ENCODE measurements at places on chromosomes 13 and 19. TPM values are rescaled to one million over a fixed set of nuclear protein-coding genes. Genes with fewer than 3 reads are reported as not detected.

- DNase-seq = peak; percentile 52
Observed at GRCh38 chr13:23794267-23795161, 94.7 kb downstream of the MIPEP start.

- no peak for DNase-seq
Observed at GRCh38 chr13:49938314-49938713, 2.2 kb upstream of the SPRYD7 start.

DNA sequence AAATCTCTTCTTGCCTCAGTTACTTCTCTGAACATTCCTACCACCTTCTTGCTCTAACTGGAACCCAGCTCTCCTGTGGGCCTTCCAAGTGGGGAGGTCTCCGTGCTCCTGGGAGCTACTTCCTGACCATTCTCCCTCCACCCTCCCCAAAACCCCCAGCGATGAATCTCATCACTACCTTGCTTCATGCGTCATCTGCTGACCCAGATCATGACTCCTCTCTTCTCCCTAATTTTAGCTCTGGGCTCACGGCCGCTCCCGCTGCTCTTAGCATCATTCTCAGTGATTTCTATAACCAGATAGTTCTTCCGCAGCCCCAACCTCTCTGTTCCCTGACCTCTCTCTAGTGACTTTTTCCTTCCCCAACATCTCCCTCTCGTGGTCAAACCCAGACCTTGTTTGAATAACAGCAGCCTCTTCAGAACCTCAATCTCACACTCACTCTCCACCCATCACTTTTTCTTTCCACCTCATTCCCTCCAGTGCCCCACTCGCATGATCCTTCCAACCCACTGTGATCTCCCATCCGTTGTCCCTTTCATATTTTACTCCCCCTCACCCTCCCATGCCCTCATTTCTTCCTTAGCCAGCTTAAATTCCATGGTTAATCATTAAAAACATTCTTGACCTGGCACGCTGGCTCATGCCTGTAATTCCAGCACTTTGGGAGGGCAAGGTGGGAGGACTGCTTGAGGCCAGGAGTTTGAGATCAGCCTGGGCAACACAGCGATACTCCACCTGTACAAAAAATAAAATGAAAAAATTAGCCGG lies 21.8 kb downstream of the MRPS12 start:
- DNase-seq = no peak

GRCh38 chr19:5585461-5586299 lies 17.9 kb upstream of the TINCR start:
- DNase-seq = no peak

DNA sequence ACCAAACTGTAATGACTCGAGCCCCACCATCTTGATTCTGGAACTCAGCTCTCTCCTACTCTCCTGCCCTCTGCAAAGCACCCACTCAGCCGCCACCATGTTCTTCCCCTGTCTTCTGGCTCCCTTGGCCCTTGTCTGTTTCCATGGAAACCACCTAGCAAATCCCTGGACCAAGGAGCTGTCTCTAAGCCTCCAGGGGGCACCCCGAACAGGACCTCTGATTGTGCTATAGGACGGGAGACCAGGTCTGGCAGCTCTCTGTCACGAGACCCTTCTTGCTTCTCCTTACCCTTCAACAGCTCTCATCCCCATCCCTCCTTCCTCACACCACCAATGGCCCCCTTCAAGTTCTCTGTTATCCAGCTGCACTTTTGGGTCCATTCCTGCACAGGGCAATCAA lies 277.7 kb upstream of the ZNF507 start:
- no peak for DNase-seq

DNA sequence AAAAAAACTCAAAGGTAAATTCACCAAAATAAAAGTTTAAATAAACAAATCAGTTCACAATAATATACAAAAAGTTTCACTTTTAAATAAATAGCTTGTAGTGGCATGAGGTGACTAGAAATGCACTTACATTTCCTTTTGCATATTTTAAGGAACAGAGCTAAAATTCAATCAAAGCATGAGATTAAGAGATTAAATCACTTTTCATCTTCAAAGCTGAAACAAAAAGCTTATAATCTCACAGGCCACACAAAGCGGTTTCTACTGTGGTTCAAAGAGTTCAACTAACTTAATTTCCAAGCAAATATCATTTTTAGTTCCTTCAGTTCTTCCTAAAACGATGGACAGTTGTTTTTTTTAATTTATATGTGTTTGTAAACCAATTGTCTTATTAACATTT lies 38.9 kb downstream of the TSC22D1 start:
- DNase-seq = no peak

- no peak for DNase-seq
Observed at GRCh38 chr19:29636553-29637360, 28.5 kb upstream of the PLEKHF1 start.

- no peak for DNase-seq
Observed at GRCh38 chr19:18377026-18377425, 8.9 kb upstream of the GDF15 start.

DNA sequence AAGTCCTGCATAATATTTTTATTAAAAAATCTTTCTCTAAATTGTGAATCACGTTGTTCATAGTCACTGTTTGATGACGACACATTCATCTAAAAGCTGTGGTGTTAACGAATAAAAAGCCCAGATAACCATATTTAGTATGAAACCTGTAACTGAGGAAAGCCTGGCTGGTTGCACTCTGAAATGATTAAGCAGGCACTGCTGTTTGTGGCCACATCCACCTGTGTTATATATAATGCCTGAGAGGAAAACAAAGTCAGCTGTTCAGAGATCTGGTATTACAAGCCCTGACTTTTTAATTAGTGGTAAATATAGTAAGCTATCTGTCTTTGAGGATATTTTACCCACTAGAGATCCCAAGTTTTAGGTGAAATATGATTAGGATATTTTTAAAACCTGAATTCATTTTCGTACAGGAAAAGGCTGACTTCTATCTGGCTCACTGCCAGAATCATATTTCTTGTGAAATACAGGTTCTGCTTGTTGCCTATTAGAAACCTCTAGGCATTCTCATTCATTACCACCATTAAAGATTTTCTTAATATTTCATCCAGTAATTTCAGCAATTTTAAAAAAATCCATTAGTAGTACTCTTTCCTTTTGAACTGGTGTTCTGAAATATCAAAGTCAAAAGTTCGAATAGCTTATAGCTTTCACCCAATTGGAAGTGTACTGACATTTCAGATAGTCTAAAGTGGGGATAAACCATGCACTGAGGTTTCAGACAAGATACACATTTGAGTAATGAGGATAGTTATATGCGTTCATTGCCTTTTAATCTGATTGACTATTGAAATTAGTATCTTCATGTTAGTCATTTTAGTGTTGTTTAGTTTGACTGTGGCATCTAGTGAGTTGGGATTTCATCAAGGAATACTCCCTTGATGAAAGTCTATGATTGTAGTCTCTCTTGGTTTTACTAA lies 79.7 kb downstream of the LMO7 start:
- DNase-seq = peak; percentile 53

DNA sequence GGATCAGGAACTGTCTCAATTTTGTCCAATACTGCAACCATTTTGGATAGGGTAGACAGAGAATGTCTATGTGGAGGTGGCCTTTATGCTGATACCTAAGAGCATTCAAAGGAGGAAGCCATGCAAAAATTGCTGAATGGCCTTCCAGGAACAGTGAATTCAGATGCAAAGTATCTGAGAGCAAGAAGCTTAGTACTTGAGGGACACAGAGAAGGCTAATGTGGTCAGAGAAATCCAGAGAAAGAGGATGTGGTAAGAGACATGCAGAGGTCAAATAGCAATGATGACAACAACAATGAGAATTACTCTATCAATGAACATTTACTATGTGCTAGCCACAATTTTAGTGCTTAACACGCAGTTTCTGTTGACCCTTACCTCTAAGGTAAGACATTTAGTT lies 785.6 kb upstream of the KLHL1 start:
- DNase-seq = no peak

- no peak for DNase-seq
Observed at GRCh38 chr13:110216006-110216397, 91.0 kb downstream of the COL4A1 start.

DNA sequence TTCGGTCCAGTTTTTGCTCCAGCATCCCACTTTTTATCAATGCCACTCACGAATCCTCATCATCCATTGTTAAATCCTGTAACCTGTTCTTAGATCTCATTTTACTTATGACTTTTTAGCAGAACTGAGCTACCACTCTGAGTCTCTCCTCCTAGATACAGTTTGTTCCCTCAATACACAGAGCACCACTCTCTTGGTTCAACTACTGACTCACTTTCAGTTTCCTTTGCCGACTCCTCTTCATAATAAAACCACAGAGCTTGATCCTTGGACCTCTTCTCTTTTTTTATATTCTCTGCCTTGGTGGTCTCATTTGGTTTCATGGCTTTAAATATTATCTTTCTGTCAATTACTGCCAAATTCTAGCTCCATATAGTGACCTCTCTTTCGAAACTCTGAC lies 150.3 kb downstream of the SLITRK5 start:
- DNase-seq = no peak

GRCh38 chr13:58480061-58480460 lies 848.5 kb downstream of the PCDH17 start:
- DNase-seq = no peak

GRCh38 chr19:38165335-38165734 lies 58.7 kb downstream of the DPF1 start:
- no peak for DNase-seq

GRCh38 chr19:18167011-18167410 lies 6.6 kb upstream of the IFI30 start:
- no peak for DNase-seq

DNA sequence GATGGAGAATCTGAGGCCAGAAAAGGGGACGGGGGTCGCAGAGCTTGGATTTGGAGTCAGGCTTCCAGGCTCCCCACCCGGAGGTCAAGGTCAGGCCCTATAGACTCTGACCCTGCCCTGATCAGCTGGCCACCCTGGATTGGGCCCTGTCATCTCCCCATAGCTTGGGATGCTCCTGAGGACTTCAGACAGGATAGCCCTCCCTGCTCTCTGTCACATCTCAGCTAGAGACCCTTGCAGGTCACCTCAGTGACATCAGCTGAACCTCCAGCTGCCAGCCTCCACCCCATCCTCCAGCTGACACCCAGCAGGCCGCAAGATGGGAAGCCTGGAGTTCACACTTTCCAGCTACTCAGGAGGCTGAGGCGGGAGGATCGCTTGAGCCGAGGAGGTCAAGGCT lies 2.8 kb upstream of the TPM4 start:
- DNase-seq = no peak

- DNase-seq = peak; percentile 29
Observed at GRCh38 chr19:46746281-46747057, at the start of gene STRN4. Gene STRN4 (minus strand): TSS chr19:46746450. CDS start chr19:46746430, 20 bp downstream.

DNA sequence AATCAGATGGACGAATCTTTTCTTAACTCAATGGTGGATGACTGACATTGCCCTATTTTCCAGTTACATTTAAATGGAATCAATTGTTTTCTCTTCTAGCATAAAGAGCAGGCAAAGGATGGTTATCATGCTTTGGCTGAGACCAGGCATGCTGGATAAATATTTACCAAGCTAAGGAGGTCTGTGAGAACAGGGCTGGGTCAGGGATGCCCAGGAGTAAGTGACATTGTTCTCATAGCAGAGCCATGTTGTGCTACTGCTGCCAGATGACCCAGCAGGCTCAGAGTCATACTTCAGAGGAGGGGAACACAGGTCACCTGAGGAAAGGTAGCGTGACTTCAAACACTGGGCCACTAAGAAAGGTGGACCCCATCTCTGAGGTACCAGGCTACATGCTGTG lies 116.0 kb upstream of the RNF113B start:
- DNase-seq = no peak

- no peak for DNase-seq
Observed at GRCh38 chr13:35767256-35767976, 290.9 kb upstream of the MAB21L1 start.

DNA sequence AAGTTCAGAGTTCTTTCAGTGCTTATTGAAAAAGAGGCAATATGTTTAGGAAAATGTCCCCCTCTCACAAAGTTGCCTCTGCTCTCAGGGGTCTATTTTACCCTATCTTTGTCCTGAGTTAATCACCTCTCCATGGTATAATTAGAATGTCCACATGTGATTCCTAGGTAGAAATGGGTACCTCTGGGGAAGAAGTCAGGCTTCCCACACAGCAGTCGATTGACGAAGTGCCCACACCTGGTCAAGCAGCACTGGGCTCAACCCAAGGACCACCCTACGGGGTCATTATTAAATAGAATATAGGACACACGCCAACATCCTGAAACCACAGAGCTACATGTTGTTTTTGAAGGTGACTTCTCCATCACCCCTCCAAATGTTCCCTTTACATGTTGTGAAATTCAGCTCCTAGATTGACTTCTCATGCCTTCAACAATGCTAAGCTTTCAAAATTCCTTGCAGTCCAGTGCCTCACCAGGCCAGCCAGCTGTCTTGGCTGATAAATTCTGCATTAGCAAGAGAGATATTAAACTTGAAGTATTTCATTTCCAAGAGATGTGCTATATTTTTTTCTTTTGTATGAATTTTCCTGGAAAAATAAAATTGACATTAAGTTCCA lies 43.6 kb upstream of the FAM124A start:
- no peak for DNase-seq

- no peak for DNase-seq
Observed at GRCh38 chr19:14315433-14315832, 65.8 kb upstream of the ADGRE5 start.

Gene CD33
- 0.03 TPM for polyA plus RNA-seq

Gene C19orf85
- not detected for polyA plus RNA-seq

Gene ZNF17
- 3.3 TPM for polyA plus RNA-seq

Gene ZNF560
- polyA plus RNA-seq = 0.05 TPM

All from mammary epithelial cell (primary cell).